ENCODE measurements at places on chromosomes 2 and 18.

DNA sequence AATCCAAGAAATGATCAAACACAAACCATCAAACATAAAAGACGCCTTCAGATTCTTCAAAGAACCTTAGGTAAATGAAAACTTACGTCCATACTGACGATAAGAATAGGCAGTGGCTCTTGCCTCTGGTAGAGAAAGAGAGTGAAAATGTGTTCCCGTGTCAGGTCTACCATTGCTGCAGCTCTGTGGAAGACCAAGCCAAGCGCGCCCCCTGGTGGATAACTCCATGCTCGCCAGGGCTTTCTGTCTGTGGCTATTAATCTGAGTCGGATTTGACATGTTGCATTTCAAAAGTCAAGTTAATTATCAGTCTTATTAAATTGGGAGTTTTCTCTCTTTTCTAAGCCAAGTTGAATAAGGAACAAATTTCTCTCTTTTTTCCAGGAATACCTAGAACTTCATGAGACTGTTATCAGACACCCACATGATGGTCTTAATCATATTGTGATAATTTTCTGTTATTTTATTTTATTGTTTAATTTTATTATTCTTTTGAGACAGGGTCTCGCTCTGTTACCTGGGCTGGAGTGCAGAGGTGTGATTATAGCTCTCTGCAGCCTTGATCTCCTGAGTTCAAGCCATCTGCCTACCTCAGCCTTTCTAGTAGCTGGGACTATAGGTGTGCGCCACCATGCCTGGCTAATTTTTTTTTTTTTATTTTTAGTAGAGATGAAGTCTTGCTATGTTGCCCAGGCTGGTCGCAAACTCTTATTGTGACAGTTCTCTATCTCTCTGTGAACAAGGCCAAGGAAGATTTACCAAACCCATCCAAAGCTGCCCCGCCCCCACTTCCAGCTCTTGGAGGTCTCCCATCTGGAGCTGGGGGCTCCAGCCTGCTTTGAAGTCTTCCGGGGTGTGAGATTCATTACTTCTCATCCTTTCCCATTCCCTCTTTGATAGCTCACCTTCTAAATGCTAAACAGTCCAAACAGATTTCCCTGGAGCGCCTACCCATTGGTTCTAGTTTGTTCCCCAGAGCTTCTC lies 15.8 kb upstream of the ZAP70 start:
- peak; percentile 95 for DNase-seq

DNA sequence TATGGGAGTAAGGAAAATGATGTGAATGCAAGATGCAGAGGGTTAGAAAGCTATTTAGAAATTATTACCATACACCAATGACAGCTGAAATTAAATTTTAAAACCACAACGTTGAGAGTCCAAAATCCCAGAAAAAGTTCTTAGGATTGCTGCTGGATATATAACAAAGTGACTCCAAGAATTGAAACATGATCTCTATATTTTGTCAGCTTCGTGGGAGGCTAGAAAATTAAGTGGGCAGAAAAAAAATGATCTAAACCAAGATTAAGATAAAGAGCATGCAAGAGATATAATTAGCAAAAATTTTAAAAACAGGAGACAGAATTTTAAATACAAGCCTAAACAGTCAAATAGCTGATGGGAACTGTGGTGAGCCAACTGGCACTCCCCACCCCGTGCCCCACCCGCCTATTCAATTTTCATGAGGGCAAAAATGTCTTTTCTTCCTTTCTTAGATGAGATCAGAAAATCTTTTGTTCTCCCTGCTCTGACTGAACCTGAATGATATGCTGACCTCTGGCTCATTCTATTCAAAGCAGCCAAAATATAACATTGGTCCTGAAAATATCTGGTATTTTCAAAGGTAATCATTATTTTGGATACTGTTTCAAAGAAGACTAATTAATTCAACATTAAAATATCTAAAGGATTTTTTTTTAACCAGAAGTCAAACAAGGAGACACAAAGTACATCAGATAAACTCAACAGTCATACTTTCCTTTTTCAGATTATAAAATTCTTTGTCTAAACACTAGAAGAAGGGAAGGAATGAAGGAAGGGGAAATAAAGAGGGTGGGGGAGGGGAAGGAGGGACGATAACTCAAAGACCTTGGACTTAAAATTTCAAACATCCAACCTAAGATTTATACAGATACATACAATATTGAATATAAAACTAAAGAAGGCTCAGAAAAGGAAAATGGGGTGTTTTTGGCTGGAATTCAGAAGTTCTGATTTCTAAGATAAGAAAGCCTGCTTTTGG lies 12.2 kb downstream of the KANSL3 start:
- DNase-seq, result no peak

- DNase-seq, result no peak
Measured at GRCh38 chr2:39326644-39327043, 82.9 kb upstream of the CDKL4 start.

DNA sequence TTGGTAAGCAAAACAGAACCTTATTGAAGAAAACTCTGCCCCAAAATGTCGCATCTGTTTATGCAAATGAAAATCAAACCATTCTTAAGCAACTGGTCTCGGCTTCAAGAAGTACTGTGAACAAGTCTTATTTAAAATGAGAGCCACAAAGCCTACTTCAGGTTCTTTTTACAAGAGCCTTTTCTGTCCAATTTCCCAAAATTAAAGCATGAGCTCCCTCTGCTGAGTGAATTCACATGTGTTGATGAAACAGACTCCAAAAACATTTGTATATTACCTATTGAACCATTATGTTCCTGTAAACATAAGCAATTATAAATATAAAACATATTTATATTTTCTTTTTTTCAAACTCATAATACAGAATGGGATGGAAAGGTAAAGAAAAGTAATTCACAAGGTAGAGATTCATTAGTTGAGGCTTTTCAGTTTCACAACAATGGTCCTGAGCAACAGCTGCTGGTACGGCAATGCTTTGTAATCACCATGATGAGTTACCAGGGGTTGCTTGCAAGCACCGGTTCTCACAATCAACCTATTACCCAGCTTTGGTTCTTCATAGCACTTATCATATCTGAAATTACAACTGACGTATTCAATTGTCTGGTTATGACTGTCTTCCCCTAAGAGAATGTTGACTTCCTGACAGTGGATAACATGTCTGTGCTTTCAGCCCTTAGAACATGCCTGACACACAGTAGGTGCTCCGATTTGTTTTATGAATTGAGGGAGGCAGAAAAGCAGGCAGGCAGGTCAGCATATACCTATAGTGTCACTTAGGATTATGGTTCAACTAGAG lies 108.4 kb upstream of the BZW1 start:
- DNase-seq, result no peak

- DNase-seq, result no peak
Measured at GRCh38 chr18:75183524-75183923, 25.4 kb downstream of the PTGR3 start.

DNA sequence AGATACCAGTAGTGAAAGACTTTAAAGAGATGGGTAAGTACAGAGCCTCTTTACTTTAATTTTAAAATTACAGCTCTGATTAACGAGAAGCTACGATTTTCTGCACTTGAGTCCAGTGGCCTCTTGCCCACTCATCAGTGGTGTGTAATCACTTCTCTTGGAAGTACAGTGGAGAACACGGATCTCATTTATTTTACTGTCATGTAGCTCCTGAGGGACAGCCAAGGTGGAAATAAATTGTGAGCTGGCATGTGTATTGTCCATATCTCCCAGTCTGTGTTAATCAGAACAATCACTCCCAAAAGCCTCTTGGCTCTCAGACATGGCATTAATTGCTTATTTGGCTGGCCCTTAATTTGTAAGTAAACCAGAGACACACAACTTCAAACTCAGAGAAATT lies 69.4 kb downstream of the LOXHD1 start:
- no peak for DNase-seq

GRCh38 chr2:64230540-64230939 lies 86.3 kb upstream of the PELI1 start:
- DNase-seq, result no peak

DNA sequence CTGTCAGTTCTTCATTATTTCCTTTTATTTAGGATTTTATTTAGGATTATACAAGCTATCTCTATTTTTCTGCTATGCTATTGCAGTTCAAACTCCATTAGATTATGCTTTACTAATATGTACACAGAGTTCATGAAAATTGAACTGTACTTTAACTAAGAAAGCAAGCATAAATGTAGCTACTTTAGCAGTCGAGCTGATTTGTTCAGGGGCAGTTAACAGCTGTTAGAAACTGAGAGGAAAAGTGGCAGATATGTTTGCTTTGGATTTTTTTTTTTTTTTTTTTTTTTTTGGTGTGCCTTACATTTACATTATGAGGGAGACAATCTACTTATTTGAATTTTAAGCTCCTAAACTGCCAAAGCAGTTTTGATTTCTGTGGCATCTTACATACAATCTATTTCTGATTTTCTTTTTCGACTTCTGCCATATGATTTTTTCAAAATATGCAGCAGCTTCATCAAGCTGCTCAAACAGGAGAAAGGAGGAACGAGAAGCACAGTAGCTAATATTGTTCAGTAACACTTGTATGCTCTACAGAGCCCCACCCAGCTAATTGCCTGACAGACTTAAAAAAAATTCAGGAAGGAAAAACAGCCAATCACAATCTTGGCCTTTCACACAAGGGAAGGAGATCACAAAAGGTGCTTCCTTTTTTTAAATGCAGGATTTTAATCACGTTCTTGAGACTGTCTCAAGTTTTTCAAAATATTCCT lies 233.4 kb upstream of the SIX3 start:
- no peak for DNase-seq

DNA sequence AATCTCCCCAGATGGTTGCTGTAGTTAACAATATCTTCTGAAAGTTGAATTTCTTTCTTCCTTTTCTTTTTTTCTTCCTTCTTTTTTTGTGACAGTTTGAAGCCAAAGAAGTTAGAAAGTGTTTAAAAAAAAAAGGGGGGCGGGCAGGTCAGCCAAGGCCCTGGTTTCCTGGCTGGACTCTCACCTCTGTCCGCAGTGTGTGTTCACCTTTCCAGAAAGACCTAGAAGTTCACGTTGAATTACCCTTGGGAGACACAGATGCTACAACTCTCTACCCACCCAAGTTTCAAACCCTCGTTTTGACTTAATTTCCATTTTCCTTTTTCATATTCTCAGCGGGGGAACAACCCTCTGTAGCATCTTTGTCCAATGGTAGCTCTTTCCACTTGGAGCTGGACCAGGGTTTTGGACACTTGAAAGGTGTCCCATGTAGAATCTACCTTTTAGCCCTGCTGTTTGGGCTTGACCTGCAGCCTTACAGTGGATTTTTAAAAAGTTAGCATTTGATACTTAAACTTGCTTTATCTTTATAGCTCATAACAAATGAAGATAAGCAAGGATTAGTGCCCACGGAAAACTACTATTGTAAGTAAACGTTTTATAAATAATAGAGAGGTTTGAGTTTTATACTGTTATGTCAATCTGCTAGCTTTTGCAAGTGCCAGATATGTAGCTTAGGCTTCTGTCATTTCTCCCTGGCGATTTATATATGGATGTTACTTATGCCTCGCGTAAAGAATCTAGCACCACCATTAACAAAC lies 20.0 kb downstream of the MEP1B start:
- DNase-seq, result no peak

GRCh38 chr18:2881840-2882195 lies 35.0 kb downstream of the EMILIN2 start:
- no peak for DNase-seq

DNA sequence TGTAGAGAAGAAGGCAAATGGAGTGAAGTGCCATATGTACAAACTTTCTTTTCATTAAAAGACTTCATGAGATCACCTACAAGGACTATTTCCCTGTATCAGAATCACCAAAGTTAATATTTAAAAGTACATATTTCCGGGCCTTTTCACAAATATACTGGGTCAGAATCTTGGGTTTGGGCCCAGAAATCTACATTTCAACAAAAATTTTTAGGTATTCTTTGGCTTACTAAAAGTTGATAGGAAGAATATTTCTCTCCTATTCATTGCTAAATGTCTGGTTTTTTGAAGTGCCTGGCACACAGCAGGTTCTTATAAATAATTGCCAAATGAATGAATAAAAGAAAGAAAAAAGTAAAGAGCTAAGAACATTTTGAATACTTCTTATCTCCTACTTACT lies 843.8 kb upstream of the ACVR2A start:
- no peak for DNase-seq

GRCh38 chr18:63763831-63764600 lies 11.2 kb upstream of the SERPINB7 start:
- DNase-seq, result no peak

DNA sequence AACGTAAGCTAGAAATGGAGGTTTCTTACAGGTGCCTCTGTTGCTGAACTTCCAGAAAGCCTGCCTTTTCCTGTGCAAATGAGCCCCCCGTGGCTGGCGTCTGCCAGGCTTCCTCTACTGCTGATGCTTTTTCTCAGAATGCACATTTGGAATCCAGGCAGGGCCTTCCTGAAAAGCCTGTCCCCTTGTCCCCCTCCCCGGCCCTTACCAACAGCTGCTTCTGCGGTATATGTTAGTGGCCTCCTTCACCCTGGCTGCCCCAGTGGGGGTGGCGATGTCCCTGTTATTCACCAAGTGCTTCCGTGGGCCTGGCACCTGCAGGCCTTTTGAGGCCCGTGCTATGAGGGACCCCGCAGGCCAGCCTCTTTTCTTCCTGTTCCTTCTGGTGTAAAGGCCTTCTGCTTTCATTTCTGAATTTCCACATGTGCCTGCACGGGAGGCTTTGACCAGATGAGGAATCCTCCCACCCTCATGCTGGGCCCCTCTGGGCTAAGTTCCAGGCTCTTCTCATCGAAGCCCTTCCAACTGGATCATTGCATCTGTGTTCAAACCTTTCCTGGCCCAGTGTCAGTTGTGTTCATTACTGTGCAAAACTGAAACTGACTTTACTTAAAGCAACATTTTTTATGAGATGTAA lies 10.4 kb downstream of the CNDP2 start:
- no peak for DNase-seq

DNA sequence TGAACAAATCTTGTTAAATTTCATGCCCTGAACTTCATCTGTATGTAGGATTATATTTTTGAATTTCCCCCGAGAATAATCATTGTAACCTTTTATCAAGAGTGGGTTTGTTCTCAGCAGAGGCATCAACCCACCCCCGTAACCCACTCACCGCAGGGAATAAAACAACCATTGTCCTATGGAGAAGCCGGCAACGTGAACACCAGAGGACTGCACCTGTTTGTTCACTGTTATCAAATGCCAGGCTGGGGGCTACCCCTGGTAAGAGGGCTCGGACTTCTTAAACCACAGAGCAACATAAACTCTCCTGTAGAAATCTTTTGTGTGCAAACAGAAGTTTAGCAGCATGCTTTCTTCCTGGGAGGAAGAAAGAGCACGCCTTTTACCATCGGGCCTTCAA lies 610.4 kb downstream of the ERBB4 start:
- no peak for DNase-seq

- no peak for DNase-seq
Measured at GRCh38 chr2:241894056-241894641, 24.6 kb downstream of the RTP5 start.
